DND-41 (cell line): ENCODE measurements at places on chromosomes 3 and 15.

DNA sequence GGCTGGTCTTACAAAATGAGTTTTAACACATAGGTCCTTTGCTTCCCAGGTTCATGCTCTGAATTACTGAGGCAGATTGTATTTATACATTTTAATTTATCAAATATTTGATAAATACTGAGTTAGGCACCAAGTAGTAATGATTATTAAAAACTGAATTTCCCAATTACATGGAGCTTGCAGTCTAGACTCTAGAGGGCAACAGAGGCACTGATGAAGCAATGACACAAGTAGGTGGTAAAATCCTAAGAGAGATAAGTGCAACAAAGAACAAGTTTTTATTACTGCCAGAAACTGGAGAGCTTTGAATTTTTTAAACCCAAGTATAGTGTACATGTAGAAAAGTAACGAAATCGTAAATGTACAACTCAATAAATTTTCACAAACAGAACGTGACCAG is 406.2 kb upstream of the RARB start:
- DNase-seq: no peak
- no peaks in the 10 kb centered on the region for H3K27me3 ChIP-seq
- H3K36me3 ChIP-seq: no peaks in the 10 kb centered on the region
- H3K4me1 ChIP-seq: no peaks in the 10 kb centered on the region
- H3K4me3 ChIP-seq: no peak overlapping the region
- H3K27ac ChIP-seq: no peak overlapping the region

GRCh38 chr3:186588632-186589031 is 18.1 kb downstream of the DNAJB11 start:
- no peak overlapping the region for H3K4me3 ChIP-seq
- H3K4me1 ChIP-seq: no peaks in the 10 kb centered on the region
- DNase-seq: no peak
- H3K27ac ChIP-seq: no peak overlapping the region

DNA sequence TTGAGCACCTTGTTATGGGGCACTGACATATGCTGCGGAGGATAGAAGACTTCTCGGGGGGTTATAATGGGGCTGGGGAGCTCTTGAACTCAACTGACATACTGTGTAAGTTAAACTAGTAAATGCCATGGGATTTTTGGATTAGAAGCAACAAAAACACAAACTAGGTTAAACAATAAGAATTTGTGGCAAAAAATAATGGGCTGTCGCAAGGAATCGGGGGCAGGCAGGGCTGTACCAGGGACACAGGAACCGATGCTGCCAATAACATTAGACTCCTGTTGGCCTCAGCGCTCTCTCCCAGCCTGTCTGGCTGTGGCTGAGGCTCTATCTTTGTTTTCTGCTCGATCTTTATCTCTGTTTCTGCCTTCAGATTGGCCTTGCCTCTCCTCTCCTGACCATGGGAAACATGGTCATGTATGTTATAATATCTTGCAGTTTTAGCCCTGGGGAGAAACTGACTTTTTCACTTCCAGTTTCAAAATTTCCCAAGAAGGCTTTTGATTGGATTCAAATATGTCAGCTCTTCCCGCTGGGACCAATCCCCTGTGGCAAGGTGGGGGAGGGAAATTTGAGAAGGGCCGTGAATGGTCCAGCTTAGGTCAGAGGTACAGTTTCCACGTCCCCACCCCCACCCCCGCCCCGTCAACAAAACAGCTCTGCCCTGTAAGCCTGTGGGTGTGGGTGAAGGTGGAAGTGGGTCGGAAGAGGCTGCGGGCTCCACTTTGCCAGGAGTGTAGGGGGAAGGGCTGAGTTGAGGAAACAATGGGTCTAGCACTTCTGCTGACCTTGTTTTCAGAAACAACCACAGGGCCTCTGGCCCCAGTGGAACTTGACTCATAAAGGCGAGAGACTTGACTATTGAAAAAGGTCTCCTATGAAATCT is 161.1 kb upstream of the TBL1XR1 start:
- peak overlapping the region; percentile 98 for H3K27ac ChIP-seq
- peaks cover 45% of the 10 kb centered on the region for H3K4me1 ChIP-seq
- H3K27me3 ChIP-seq: no peaks in the 10 kb centered on the region
- DNase-seq: no peak
- no peaks in the 10 kb centered on the region for H3K36me3 ChIP-seq
- H3K4me3 ChIP-seq: no peak overlapping the region

DNA sequence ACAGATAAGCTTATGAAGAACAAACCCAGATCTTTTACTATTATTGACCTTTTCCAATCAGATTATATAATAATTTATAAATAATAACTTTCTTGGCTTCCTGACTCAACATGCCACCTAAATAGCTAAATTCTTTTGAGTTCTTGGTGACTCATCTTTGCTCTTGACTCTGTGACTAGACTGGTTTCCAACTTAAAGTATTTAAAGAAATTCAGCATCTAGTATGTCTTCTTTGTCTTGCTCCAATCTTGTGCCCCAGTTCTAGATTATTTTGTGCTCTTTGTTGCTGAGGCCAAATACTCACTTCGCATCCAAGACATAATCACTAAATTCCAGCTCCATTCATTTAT is 483.2 kb upstream of the TBL1XR1 start:
- H3K4me1 ChIP-seq: peaks cover 16% of the 10 kb centered on the region
- H3K4me3 ChIP-seq: no peak overlapping the region
- H3K36me3 ChIP-seq: no peaks in the 10 kb centered on the region
- no peak overlapping the region for H3K27ac ChIP-seq
- DNase-seq: no peak
- no peaks in the 10 kb centered on the region for H3K27me3 ChIP-seq

GRCh38 chr3:191070762-191071403 is 128.2 kb upstream of the OSTN start:
- no peaks in the 10 kb centered on the region for H3K36me3 ChIP-seq
- DNase-seq: no peak
- H3K27me3 ChIP-seq: no peaks in the 10 kb centered on the region

DNA sequence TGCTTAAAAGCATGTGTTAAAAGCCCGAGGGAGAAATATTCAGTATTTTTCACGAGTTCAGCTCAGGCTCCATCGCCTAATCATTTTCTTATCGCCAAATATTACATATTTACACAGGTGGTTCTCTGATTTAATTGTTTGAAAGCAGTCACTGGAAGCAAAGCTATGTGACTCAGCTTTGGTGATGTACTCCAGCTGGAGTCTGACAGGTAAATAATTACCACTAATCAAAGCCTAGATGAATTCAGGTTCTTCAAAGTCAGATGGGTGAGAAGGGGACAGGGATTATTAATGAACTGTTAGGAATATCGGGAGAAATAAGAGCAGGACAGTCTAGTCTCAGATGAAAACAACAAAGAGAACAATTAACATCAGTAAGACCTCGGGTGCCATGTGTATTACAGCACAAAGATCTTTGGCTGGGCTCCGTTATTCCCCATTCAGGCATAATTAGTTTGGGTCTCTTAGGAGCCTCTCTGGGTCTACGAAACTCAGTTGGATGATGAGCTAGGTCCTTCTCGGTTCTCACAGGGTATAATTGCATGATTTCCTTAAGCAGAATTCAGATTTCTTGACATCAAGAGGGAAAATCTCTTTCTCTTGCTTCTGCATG is 331.7 kb upstream of the ADAMTS9 start:
- no peaks in the 10 kb centered on the region for H3K36me3 ChIP-seq
- H3K27me3 ChIP-seq: no peaks in the 10 kb centered on the region
- DNase-seq: no peak
- H3K27ac ChIP-seq: no peak overlapping the region
- H3K4me3 ChIP-seq: no peak overlapping the region

DNA sequence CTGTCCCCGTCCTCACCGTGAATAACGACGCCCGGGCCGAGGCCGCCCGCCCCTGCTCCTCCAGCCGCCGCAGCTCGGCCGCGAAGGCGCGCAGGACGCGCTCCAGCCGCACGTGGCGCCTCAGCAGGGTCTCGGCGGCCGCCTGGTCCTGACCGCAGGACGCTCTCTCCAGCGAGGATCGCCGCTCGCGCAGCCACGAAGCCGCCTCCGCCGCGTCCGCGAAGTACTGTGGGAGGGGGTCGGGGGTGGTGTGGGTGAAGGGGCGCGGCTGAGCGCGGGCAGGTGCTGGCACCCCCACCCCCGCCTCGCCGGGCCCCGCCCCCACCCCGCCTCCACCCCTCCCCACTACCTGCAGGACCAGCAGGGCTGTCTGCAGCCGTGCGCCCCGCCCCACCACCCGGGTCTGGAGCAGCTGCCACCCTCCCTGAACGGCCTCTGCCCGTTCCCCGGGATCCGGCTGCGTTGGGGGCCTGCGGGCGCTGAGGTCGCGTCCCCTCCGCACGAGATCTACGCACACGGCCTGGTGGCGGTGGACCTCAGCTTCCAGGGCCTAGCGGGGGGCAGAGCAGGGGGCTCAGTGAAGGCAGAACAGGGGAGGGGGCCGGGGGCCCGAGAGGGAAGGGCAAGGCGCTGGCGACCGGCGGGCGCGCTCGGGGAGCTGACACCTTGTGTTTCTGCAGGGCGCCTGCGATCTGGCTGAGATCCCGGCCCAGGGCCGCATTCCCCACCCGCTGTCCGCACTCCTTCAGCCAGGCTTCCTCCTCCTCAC is 11.7 kb downstream of the SPTBN5 start:
- H3K27me3 ChIP-seq: no peaks in the 10 kb centered on the region
- no peak for DNase-seq
- no peaks in the 10 kb centered on the region for H3K36me3 ChIP-seq
- no peak overlapping the region for H3K4me3 ChIP-seq
- H3K4me1 ChIP-seq: no peaks in the 10 kb centered on the region

DNA sequence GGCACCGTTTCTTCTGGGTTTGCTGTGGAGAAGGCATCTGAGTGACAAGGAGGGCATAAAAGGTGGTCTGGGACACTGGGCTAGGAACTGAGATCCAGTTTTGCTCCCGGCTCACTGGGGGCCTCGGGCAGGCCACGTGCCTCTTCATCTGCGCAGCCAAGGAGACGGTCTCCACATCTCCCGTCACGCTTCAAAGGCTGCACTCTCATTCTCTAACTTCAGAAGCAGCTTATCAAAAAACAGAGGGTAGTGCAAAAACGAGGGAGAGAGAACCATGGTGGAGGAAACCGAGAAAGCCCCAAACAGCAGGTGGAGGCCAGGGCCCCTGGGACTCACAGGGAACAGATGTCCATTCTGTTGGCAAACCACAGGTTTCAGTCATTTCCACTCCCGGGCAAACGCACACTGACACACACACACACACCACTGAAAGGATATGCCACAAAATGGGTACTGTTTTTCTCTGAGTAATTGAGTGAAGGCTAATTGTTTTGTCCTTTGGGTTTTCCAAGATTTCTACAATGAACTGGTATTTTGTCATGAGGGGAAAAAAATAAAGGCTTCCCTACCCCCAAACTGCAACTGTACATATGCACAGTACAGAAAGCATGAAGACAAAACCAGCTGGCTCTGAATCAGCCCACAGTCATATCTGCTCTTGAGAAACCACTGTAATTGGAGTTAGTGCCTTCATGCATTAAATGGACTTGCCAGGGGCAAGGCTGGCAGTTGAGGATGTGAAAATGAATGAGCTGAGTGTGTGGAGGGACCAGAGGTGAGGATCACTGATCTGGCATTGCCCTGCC is 71.9 kb downstream of the MGLL start:
- H3K4me3 ChIP-seq: no peak overlapping the region
- DNase-seq: no peak
- no peak overlapping the region for H3K27ac ChIP-seq
- no peaks in the 10 kb centered on the region for H3K36me3 ChIP-seq
- peaks cover 9% of the 10 kb centered on the region for H3K27me3 ChIP-seq

GRCh38 chr3:151210676-151211381 is 7.8 kb upstream of the GPR171 start:
- no peak overlapping the region for H3K4me3 ChIP-seq
- DNase-seq: no peak
- H3K4me1 ChIP-seq: no peaks in the 10 kb centered on the region
- no peak overlapping the region for H3K27ac ChIP-seq
- no peaks in the 10 kb centered on the region for H3K36me3 ChIP-seq
- no peaks in the 10 kb centered on the region for H3K27me3 ChIP-seq

DNA sequence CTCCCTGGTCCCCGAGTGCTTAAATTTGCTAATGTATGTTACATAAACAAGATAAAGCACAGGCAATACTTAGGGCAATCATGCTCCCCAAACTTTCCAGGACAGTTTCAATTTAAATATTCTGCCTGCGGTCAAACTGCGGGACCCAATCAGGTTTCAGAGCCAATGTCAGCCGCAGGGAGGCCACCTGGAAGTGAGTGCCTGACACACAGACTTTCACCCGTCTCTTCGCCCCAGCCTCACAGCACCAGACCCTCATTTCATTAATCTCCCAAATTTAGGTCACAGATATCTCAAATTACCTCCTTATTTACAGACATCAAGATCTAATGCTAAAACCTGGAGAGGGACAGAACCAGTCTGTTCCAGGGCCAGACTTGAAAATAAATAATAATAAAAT is 107.2 kb upstream of the ALDH1A3 start:
- no peaks in the 10 kb centered on the region for H3K4me1 ChIP-seq
- DNase-seq: no peak
- H3K4me3 ChIP-seq: no peak overlapping the region
- no peak overlapping the region for H3K27ac ChIP-seq
- H3K36me3 ChIP-seq: no peaks in the 10 kb centered on the region

DNA sequence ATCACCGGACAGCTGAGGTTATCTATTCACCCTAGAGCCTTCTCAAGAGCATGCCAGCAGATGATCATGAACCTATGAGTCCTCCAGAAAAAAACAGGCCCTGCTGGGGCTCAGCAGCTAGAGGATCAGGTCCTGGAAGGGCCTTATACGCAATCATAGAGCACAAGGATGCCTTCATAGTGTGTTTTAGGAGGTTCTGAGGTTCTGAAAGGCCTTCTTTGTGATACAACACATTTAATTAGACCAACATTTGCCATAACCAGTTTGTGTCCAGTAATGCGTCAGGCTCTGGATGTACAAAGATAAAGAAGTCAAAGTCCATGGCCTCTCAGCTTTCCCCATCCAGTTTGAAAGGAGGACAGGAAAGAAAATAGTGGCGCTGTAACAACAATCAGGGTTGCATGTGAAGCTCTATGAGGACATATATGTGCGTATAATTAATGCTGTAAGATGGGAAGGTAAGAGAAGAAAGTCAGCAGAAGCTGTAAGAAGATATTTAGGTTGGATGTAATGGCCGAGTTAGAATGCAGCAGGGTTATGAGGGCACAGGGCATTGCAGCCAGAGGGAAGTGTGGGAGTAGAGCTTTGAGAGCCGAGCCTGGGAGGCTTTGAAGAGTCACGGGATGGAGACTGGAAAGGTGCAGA is 302.6 kb upstream of the TBL1XR1 start:
- no peak overlapping the region for H3K4me3 ChIP-seq
- H3K27me3 ChIP-seq: no peaks in the 10 kb centered on the region
- no peaks in the 10 kb centered on the region for H3K4me1 ChIP-seq
- no peaks in the 10 kb centered on the region for H3K36me3 ChIP-seq
- no peak for DNase-seq

GRCh38 chr3:78076379-78076778 is 1036.5 kb downstream of the ROBO2 start:
- DNase-seq: no peak
- no peak overlapping the region for H3K27ac ChIP-seq
- no peaks in the 10 kb centered on the region for H3K27me3 ChIP-seq
- no peak overlapping the region for H3K4me3 ChIP-seq
